Mucosa of descending colon (tissue), 3 donors: ENCODE measurements at places on chromosomes 5 and 9. TPM values are rescaled to one million over a fixed set of nuclear protein-coding genes. Genes with fewer than 3 reads are reported as not detected.

BBLN gene
- total RNA-seq: 33.7 TPM

- DNase-seq: no peak
Observed at GRCh38 chr9:90915693-90916092, 114.1 kb downstream of the SYK start.

TAL2 gene
- total RNA-seq: not detected

- DNase-seq: no peak
Observed at GRCh38 chr5:21810737-21811316, 1042.3 kb downstream of the CDH12 start.

DNA sequence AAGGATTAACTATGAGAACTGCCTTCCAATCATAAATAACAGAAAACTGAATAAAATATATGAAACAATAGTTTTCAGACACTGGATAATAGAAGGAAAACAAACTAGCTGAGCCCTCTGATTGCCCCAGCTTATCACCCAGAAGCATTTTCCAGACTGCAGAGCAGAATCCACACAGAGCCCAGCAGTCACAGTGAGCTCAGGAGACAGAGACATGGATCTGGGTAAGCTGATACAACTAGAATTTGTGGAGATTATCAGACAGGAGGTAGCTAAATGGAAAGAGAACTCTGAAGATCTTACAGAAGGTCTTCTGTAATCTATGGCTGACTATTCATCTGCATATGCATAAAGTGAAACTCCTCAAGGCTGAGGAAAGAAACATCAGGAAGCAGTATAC lies 128.8 kb downstream of the NR2F1-AS1 start:
- DNase-seq: no peak

GRCh38 chr5:143880178-143880577 lies 68.2 kb downstream of the HMHB1 start:
- no peak for DNase-seq

- DNase-seq: no peak
Observed at GRCh38 chr5:123154886-123155445, 65.9 kb downstream of the PRDM6 start.

DNA sequence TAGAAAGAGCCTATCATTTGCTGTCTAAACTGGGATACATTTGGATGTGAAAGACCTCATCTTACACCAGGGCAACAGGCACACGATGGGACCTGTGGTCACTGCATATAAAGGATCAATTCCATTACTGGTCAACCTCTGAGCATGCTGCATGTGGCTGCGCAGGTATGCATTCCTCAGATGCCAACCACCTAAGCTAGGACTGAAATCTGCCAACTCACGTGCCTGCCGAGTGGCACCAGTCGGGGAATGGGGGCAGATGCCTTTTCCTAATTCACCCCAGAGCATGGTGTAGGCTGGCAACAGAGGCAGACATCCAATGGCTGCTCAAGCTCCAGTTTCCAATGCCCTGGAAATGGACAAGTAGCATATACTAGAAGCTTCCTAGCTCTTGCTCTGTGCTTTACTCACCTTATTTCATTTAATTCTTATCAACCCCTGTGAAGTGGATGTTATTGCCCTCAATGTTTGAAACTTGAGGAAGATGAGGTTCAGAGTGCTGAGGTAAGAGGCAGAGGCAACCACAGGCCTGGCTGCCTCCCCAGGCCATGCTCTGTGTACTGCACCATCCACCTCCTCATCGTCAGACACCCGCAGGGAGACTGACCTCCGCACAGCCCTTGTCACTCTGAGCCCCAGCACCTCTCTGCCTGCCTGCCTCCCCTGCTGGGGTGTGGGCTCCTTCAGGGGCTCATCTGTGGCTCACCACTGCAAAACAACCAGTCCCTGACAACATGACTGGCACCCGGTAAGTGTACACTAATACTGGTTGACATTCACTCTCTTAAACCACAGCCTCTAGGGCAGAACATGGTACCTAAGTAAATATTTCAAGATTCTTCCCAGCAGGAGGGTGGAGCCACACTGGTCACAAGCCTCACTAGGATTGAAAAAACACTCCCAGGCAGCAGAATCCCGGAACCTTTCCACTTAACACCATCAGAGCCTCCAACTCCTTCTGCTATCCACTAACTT lies 228.5 kb downstream of the CRB2 start:
- no peak for DNase-seq

DNA sequence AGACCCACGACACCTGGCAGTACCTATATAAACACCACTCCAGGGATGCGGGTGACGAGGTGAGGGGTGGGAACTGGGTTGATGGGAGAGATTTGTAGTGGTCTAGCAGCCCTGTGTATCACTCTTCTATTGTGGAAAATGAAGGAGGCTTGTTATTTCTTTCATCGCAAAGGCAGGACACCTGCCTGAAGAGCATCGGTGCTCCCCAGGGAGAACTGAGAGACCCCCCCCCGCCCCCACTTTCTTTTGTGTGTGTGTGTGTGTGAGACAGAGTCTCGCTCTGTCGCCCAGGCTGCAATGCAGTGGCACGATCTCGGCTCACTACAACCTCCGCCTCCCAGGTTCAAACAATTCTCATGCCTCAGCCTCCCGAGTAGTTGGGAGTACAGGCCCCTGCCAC lies 8.3 kb upstream of the WDR5 start:
- no peak for DNase-seq

DNA sequence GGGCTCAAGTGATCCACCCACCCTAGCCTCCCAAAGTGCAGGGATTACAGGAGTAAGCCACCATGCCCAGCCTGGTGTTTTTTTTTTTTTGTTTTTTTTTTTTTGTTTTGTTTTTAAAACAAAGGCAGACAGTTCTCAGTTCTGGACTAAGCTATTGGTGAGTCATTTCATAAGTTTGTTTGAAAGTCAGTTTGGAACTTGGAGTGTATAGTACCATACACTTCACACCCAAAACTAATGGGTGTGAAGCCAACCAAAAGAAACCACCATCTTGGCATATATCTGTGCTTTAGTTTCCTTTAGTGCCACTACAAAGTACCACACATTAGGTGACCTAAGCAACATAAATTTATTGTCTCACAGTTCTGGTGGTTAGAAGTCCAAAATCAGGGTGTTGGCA lies 13.4 kb downstream of the MAST4 start:
- DNase-seq: no peak

DNA sequence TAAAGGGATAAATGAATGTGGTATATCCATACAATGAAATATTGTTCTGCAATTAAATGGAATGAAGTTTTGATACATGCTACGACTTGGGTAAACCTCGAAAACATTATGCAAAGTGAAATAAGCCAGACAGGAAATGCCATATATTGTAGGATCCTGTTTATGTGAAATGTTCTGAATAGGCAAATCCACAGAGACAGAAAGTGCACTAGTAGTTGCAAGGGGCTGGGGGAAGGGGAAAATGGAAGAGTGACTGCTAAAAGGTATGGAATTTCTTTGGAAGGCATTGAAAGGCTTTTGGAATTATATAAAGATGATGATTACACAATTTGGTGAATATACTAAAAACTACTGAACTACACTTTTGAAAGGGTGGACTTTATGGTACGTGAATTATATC lies 97.0 kb downstream of the FOXD1 start:
- DNase-seq: no peak

DNA sequence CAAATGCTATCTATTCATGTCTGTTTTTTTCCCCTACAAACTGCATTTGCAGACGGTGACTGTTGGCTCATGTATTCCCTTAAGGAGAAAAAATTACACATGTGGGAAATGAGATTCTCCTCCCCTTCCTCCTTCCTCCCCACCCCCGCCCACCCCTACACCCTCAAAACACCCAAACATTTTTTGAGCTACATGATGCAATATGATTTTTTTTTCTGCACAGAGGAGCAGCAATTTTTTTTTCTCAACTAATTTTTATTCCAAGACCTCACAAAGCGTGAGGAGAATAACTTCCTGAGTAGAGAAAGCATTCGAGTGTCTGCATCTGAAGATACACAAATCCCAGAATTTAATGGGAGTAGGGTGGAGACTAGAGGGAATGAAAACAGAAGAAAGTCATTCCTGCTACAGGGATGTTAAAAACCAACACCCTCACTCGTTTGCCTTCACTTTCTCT lies 118.1 kb downstream of the PRDM6 start:
- DNase-seq: no peak

DNA sequence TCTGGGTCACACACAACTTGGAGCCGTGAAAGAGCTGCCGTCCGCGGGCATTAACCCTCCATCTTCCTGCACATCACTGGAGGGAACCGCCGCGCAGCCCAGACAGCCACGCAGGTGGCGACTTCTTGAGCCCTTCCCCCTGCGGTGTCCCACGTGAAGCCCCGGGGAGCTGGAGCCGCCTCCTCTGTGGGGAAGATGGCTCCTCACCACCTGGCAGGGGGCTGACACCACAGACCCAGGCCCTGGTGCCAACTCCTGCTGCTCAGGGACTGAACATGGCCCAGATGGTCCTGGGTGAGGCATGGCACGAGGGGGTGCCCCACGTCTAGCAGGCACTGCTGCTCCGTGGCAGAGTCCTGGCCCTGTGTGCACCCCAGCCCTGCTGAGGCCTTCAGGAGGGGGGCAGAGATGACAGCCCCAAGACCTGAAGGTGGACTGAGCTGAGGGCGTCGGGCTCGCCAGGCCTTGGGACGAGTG lies 38.9 kb downstream of the NDUFS6 start:
- no peak for DNase-seq

DNA sequence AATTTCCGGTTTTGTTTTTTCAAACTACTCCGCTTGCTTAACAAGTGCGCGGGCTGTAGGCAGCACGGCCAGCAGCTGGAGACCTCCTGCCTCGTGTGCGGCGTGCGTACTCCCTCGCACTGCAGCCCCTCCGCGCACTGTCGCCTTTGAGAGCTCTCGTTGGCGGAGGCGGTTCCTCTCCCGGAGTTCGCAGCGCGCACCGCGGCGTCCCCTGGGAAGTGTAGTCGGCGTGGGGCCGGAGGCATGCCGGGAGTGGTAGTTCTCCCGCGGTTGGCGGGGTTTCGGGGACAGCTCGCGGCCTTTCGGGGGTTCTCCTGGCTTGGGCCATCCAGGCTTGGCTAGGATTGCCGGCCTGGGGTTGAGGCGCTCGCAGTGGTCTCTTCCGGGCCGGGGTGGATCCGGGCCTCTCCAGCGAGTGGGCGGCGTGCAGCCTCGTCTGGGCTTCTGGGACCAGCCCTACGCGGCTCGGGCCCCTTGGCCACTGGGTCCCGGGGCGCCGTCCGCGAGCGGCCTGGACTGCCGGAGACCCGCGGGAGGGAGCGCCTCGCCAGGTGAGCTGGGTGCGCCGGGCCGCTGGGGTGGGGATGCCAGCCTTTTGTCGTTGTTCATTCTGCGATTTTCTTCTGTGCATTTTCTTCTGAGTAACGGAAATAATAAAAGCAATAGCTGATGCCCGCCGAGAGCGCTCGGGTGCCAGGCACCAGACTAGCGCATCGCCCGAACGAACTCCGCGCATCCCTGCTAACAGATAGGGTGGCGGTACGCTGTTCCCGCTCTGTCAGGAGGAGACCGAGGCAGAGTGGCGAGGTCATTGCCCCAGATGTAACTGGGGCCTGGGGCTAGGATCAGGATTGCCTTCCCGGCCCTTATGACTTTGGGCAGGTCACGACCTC lies at the start of gene ZNF354C:
Gene ZNF354C, plus strand, starts transcription at position 258 of the 893 bp plus-strand sequence. CDS start 1,696 bp downstream, outside the sequence.
- DNase-seq: peak; percentile 90

- no peak for DNase-seq
Observed at GRCh38 chr5:23684103-23684502, 176.7 kb downstream of the PRDM9 start.

DNA sequence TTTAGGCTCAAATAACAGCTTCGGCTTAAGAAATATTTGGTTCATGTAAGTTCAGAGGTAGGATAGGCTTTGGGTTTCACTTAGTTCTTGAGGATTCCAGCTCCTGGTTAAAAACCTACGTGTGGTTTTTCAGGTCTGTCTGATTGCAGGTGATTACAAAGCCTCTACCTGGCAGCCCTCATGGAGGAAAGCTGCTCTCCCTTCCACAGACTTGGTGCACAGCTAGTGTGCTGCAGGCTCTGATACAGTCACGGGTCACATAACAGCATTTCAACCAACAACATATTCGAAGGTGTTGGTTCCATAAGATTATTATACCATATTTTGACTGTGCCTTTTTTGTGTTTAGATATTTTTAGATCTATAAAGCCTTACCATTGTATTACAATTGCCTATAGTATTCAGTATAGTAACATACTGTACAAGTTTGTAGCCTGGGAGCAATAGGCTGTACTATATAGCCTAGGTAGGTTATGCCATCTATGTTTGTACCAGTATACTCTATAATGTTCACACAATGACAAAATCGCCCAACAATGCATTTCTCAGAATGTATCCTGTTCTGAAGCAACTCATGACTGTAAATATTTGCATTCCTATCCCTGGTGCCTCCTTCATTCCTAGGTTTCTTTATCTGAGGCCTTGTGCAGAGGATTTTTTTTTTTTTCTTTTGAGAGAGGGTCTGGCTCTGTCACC lies 8.0 kb upstream of the DCP2 start:
- no peak for DNase-seq

- no peak for DNase-seq
Observed at GRCh38 chr5:147644460-147644859, 134.6 kb upstream of the DPYSL3 start.
